ENCODE measurements at places on chromosomes 6 and 20.

DNA sequence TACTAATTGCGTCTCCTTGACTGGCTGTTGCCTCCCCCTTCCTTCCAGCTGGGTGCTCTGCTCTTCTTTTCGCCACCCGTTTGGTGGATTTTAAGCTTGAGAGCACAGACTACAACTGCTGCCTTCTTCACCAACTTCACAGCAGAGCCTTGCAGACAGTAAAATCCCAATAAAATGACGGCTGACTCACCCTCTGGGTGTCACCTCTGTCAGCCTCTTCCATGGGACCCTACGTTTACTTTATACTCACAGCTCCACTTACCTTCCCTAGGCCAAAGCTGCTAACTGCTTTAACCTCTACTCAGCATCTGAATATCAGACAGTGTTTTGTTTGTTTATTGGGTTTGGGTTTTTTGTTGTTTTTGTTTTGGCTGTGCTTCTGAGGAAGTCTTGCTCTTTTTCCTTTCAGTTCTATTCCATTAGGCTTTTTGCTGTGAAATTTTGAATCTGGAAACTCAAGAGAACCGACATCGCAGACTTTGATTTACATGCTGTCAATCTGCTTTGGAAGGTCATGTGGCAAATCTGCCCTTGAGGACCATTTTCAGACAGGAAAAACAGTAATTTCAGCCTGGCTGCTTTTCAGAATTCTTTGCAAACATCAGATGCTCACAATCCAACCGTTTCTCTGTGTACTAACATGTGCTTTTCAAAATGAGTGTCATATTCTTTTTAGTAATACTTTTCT, 2.4 kb downstream of the AGPAT4 start:
- no peaks in the 10 kb centered on the region for H3K27me3 ChIP-seq
- peaks cover 2% of the 10 kb centered on the region for H3K36me3 ChIP-seq
- H3K27ac ChIP-seq = no peak overlapping the region
- peaks cover 32% of the 10 kb centered on the region for H3K4me1 ChIP-seq
- DNase-seq = no peak

DNA sequence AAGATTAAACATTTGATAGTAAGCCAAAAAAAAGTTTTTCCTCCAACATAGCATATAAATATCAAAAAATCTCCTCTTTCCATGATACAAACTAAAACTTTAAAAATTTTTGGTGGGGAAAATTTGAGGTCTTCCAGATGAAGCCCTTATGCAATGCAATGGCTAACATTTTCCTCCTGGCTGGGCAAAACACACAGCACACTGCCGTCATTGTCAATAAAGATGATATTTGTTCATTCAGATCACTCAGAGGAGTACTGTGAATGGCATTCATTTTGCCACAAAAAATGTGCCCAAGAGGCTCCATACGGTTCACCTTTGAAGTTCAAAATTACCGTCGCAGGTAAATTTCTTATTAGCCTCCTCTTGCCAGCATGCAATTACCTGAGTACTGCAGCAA, 33.9 kb upstream of the FBXO9 start:
- H3K36me3 ChIP-seq = peaks cover 20% of the 10 kb centered on the region
- peaks cover 31% of the 10 kb centered on the region for H3K4me1 ChIP-seq
- no peak for DNase-seq
- no peaks in the 10 kb centered on the region for H3K27me3 ChIP-seq
- no peak overlapping the region for H3K27ac ChIP-seq

GRCh38 chr20:10842116-10842515, 168.3 kb upstream of the JAG1 start:
- H3K4me1 ChIP-seq = peaks cover 13% of the 10 kb centered on the region
- H3K36me3 ChIP-seq = peaks cover 10% of the 10 kb centered on the region
- no peak overlapping the region for H3K4me3 ChIP-seq
- no peak for DNase-seq
- no peaks in the 10 kb centered on the region for H3K27me3 ChIP-seq

GRCh38 chr6:121579478-121579877, 144.0 kb downstream of the GJA1 start:
- no peaks in the 10 kb centered on the region for H3K36me3 ChIP-seq
- H3K27ac ChIP-seq = no peak overlapping the region
- H3K27me3 ChIP-seq = no peaks in the 10 kb centered on the region
- no peak overlapping the region for H3K4me3 ChIP-seq
- H3K4me1 ChIP-seq = peaks cover 16% of the 10 kb centered on the region

- H3K4me3 ChIP-seq = no peak overlapping the region
- no peak for DNase-seq
- H3K36me3 ChIP-seq = no peaks in the 10 kb centered on the region
- no peaks in the 10 kb centered on the region for H3K4me1 ChIP-seq
Observed at GRCh38 chr20:6388671-6389197, 265.9 kb upstream of the FERMT1 start.

DNA sequence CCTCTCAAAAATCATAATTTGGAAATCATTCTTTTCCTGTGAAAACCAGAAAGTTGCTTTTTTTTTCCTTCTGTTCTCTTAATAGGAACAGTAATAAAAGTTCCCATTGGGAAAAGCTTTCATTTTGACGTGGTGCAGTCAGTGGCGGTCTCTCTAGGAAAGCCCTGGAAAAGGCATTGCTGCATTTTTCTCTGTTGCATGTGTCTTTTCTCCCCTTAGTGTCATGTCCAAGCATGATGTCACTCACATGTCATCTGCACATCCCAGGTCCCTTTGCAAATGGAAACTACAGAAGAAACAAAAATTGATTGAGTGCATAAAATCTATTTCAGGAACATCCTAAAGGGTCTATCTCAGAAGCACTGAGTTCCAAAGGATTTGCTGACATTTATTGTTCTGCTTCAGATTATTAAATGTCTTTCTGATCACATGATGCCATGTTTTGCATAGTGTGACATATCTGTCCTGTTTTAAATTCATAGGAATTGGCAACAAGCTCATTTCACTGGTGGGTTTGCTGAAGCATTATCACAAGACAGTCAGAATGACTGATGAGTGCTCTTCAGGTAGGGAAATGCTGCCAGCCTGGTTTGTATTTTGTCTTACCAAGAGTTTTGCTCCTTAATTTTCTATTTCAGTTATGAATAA, 208.7 kb downstream of the SOX4 start:
- H3K27ac ChIP-seq = no peak overlapping the region
- no peak overlapping the region for H3K4me3 ChIP-seq
- H3K4me1 ChIP-seq = peaks cover 16% of the 10 kb centered on the region
- no peak for DNase-seq

All from chondrocyte (in vitro differentiated cells).